ENCODE measurements at places on chromosomes 3 and 15.

DNA sequence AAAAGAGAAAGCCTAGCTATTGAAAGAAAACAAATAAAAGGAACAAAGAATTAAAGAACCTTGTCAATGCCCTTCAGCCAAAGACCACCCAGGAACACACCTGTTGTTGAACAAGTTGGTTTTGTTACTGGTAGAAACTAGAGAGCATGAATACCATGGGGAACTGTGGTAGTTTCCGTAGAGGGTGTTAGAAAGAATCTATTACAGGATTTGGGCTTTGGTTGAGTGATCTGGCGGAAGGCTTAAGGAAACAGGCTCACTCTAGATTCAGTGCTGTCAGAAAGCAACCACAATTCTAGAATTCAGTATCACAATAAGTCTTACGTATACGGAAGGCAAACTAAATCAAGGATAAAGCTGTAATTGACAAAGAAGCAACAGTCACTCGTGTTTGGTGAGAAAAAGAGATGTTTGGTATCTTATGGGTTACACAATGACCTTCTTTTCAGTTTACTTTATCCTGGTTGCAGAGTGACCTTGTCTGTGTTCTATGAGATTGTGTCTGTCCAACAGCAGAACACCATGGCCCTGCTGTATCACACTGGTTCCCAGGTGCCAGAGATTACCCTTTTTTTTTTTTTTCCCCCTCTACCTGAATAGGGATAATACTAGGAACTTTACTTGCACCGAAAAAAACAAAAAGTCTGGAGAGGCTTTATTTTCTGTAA is 265.9 kb downstream of the SHQ1 start:
- no peak for DNase-seq

DNA sequence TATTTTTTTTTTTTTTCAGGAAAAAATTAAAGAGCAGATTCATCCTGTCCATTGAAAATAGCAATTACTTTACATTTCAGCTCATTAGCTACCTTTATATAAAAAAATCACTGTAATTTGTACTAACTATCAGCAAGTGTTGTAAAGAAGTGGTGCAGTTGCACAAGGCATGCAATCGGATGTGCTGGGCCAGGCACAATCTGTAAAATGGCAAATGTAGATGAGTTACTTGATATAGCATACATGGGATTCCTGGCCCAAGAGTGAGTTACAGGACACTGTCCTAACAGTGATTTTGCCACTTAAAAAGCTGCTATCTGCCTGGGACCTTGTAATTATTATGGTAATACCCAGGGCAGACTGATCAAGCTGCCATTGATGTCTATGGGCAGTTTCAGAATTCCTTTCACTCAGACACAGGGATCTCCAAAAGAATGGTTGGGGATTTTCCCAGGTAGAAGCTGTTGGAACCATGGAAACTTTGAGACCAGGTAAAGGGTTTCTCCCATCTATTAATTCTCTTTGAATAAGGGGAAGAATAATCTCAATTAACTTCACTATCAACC is 182.2 kb upstream of the ICE2 start:
- DNase-seq: no peak

GRCh38 chr3:99430348-99431134 is 207.9 kb upstream of the COL8A1 start:
- DNase-seq: no peak

DNA sequence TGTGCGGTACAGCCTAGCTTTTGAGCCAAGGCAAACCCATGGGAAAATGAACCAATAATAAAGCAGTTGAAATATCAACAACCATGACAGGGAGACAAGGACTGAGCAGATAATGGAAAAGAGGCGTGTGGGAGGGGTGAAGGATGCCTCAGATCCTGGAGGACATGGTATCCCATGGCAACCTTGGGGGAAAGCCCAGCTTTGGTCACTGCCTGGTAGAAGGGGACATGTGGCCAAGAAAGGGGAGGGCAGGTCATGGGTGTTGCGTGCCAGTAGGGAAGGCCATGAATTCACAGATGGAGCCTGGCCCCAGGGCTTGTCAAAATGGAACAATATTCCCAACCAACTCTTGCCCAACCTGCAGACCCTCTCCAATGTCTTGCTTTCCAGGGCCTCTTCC is 140.5 kb upstream of the SMAD3 start:
- DNase-seq: no peak

GRCh38 chr3:131218196-131218595 is 163.4 kb upstream of the NUDT16 start:
- no peak for DNase-seq

DNA sequence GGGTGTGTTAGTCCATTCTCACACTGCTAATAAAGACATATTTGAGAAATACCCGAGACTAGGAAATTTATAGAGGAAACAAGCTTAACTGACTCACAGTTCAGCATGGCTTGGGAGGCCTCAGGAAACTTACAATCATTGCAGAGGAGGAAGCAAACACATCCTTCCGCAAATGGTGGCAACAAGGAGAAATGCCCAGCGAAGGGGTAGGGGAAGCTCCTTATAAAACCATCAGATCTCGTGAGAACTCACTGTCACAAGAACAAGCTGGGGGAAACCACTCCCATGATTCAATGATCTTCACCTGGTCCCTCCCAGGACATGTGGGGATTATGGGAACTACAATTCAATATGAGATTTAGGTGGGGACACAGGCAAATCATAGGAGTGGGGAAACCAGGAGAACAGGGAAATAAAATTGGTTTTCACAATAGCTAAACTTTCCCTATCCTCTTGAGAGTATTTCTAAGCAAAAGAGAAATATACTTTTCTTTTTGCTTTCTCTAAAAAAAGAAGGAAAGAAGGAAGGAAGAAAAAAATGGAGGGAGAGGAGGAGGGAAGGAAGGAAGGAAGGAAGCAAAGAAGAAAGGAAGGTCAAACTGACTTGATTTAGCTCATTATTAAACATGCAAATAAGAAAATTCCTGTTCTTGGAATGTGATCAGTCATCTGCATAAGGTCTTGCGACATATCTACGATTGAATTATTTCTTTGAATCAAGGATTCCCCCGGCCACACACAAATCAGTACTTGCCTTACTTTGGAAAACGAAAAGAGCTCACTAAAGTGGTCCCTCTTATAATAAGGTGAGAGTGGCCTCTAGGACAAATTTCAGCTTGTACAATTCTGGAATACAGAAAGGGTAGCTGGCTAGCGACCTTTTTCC is 75.2 kb downstream of the LIPC start:
- DNase-seq: peak; percentile 63

GRCh38 chr3:24713516-24713915 is 218.9 kb upstream of the THRB start:
- DNase-seq: no peak

- DNase-seq: peak; percentile 34
These were observed 134.9 kb downstream of the MBNL1 start for GRCh38 chr3:152403632-152404066.
